ENCODE measurements at places on chromosomes 5 and 9.

GRCh38 chr5:87541033-87541432 is 128.3 kb upstream of the CCNH start:
- DNase-seq = no peak

GRCh38 chr9:122172131-122172530 is 12.4 kb downstream of the MORN5 start:
- DNase-seq = no peak

GRCh38 chr9:92775466-92775865 is 10.8 kb upstream of the BICD2 start:
- no peak for DNase-seq

GRCh38 chr9:132857616-132858342 is 20.3 kb downstream of the AK8 start:
- no peak for DNase-seq

DNA sequence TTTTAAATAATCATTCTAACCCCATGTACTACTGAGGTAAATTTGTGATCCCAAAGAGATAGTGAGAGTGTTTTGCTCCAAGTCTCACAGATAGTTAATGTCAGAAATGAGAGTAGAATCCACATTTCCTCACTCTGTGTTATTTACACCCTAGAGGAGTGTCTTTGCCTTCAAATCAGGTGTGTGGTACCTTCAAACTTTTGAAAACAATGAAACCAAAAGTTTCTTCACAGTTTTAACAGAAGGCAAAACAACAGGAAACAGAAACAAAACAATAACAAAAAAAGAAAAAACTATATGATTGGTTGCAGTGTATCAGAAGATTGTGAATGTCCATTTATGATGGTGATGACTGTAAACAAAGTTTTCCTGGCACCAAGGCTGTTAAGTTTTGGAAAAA is 85.9 kb downstream of the ERBIN start:
- DNase-seq = no peak

- no peak for DNase-seq
Observed at GRCh38 chr5:133421394-133421793, 190.9 kb downstream of the FSTL4 start.

GRCh38 chr5:153572411-153573145 is 82.1 kb downstream of the GRIA1 start:
- no peak for DNase-seq

DNA sequence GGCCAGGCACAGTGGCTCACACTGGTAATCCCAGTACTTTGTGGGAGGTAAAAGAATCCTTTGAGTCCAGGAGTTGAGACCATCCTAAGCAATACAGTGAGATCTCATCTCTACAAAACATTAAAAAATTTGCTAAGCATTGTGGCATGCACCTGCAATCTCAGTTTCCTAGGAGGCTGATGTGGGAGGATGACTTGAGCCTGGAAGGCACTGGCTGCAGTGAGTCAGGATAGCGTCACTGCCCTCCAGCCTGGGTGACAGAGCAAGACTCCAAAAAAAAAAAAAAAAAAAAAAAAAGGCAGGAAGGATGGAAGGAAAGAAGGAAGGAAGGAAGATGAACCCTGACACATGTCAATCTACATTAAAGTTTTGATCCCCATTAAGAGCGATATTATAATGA is 1452.2 kb upstream of the ACO1 start:
- no peak for DNase-seq

GRCh38 chr5:168827636-168828035 is 248.5 kb upstream of the PANK3 start:
- no peak for DNase-seq

- no peak for DNase-seq
Observed at GRCh38 chr5:61178702-61179101, 16.4 kb upstream of the SMIM15 start.

GRCh38 chr9:6955251-6955921 is 197.6 kb downstream of the KDM4C start:
- no peak for DNase-seq

GRCh38 chr9:85172001-85172978 is 502.8 kb downstream of the NTRK2 start:
- no peak for DNase-seq

All from T-helper 17 cell (primary cell).